ENCODE measurements at places on chromosomes 2 and 18.

GRCh38 chr18:78607784-78608183 is 371.8 kb upstream of the SALL3 start:
- no peak for DNase-seq

GRCh38 chr18:77635451-77635850 is 385.8 kb downstream of the GALR1 start:
- DNase-seq, result no peak

DNA sequence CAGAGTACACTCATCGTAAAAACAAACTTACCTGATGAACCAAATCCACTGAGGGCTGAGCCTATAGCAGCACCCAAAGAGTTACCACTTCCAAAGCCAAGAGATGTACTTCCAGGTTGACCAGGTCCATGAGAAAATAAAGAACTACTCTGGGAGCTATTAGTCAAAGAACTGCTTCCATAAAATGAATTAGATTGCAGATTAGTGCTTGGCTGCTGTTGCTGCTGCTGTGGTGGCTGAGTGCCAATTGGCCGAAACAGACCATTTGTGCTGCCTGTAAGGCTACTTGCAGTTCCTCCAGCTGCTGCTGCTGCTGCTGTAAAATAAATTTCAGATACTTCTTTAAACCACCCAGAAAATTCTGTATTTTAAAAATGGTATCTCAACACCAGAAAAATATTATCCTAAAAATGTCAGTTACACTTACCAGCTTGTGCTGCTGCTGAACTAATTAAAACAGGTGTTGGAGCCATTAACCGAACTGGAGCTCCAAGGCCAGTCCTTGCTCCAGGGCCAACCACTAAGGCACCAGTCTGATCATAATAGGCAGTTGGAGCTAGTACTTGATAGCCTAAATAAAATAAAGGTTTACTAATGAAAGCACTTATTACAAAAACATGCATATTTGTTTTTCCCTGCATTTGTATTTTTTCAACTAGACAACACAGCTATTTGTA is 58.1 kb upstream of the SDC1 start:
- no peak for DNase-seq

DNA sequence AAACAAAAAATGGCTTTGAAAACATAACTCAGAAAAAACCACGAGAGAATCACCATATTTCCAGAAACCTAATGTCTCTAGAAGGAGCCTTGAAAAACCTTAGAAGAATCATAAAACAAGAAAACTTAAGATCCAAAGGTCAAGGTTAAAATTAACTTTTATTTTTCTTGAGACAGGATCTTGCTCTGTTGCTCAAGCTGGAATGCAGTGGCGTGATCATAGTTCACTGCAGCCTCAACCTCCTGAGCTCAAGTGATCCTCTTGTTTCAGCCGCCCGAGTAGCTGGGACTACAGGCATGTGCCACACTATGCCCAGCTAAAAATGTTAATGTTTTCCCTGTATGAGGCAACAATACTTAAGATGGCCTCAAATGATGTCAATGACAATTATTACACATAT is 254.2 kb upstream of the SESTD1 start:
- no peak for DNase-seq

GRCh38 chr2:67883316-67884087 is 179.3 kb downstream of the C1D start:
- no peak for DNase-seq

GRCh38 chr2:165214093-165214492 is 10.2 kb upstream of the SCN3A start:
- DNase-seq, result no peak

GRCh38 chr2:112634153-112634873 is 11.4 kb upstream of the SLC20A1 start:
- DNase-seq, result no peak

DNA sequence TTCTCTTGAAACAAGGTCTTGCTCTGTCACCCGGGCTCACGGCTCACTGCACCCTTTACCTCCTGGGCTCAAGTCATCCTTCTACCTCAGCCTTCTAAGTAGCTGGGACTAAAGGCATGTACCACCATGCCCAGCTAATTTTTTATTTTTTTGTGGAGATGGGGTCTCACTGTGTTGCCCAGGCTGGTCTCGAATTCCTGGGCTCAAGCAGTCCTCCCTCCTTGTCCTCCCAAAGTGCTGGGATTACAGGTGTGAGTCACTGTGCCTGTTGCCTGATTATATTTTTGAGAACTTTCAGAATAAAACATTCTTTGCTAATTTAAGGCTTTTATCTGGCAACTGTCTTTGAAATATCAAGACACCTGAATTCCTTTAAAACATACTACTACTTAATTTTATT is 47.9 kb downstream of the BIRC6 start:
- no peak for DNase-seq

GRCh38 chr18:34611904-34612303 is 98.2 kb upstream of the DTNA start:
- no peak for DNase-seq

DNA sequence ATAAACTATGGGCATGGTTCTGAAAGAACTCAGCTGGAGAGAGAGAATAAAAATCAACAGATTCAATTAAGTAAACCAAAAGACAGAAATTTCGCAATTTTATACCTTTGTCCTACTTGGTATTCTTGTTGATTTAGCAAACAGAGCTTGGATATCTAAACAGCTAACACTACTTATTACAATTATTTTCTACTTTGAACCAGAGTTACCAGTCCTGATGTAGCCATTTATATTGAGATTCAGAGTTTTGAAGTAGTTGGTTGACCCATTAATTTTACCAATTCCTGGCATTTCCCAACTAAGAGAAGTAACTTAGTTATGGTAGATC is 48.9 kb downstream of the ASXL2 start:
- no peak for DNase-seq

GRCh38 chr2:58484221-58484620 is 243.1 kb upstream of the FANCL start:
- DNase-seq, result no peak

GRCh38 chr2:141311430-141311829 is 819.4 kb downstream of the LRP1B start:
- no peak for DNase-seq

GRCh38 chr18:45519411-45520280 is 95.6 kb upstream of the SLC14A2 start:
- DNase-seq, result no peak

- DNase-seq, result no peak
Observed at GRCh38 chr2:230949966-230950873, 25.2 kb upstream of the GPR55 start.

- no peak for DNase-seq
Observed at GRCh38 chr2:28224648-28225472, 167.8 kb upstream of the FOSL2 start.

DNA sequence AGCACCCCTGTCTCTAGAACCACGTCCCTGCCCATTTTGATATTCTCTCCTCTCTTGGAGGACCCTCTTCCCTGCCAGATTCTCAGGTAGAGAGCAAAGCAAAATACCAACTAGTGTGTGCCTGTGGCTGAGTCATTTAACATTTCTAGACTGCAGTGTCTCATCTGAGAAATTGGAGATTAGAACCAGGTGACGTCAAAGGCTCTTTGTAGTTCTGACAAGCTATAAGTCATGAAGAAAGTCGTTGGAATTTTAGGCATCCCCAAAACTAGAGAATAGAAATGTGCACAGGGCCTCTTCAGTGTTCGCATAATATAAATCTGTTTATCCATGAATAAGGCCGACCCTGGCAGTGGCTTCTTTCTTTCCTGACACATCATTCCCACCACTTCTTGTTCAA is 74.4 kb upstream of the TANC1 start:
- no peak for DNase-seq

DNA sequence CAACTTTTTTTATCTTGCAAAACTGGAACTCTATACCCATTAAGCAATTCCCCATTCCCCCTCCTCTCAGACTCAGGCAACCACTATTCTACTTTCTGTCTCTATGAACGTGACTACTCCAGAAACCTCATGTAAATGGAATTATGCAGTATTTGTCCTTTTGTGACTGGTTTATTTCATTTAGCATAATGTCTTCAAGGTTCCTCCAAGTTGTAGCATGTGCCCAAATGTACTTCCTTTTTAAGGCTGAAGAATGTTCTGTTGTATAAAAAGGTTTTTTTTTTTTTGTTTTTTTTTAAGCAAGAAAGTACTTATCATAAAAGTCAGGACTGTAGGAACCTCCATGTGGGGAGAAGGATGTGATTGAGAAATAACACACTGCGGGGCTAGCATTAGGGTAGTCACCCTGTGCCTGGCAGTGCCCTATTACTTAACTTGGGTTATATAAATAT is 262.9 kb upstream of the FBXO11 start:
- DNase-seq, result no peak

- DNase-seq, result no peak
Observed at GRCh38 chr2:71528131-71528591, 74.8 kb downstream of the DYSF start.

DNA sequence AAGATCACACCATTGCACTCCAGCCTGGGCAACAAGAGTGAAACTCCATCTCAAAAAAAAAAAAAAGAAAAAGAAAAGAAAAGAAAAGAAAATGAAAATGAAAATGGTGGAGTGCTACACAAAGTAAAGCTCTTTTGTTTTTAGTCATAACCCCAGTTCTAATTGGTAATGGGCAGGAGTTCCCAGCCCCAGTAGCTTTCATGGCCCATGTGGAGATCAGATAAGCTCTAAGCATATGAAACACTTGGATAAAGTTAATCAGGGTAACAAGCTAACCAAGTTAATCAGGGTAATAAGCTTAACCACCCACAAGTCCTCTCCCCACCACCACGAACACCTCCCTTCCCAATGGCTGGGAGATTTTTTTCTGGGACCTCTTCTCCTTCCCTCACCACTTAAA is 240.8 kb downstream of the BCL11A start:
- no peak for DNase-seq

DNA sequence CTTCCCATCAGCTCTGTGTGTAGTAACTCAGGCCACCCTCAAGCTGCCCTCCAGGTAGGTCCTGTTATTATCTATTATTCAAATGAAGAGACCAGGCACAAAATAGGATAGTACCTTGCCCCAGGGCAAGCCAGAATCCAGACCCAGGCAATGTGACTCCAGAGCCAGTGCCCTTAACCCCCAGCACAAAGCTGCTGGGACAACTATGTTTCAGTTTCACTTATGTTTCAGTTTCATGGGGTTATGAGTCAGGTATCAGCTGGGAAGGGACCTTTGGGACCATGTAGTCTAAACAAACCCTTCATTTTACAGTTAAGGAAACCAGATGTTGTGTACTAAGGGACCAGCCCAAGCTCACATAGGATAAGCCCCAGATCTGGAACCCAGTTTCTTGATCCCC is 10.0 kb downstream of the HK2 start:
- DNase-seq, result no peak

- DNase-seq, result peak; percentile 15
Observed at GRCh38 chr2:32427672-32428610, 71.1 kb downstream of the BIRC6 start.

DNA sequence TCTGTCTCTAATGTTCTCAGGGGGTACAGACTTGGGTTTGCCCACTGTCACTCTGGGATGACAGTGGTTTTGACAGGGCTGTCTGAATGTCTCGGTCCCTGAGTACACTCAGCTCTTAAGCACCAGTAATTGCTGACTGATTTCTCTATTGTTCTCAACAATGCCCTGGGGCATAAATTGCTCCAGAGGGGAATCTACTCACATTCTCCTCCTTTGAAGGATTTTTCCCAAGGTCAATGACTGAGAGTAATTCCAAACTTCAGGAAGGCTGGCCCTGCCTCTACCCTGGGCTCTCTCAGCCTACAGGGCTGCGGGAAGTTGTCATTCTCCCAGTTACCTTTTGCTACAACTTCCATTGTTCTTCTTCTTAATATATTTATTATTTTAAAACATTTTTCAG is 36.5 kb downstream of the MC2R start:
- no peak for DNase-seq

DNA sequence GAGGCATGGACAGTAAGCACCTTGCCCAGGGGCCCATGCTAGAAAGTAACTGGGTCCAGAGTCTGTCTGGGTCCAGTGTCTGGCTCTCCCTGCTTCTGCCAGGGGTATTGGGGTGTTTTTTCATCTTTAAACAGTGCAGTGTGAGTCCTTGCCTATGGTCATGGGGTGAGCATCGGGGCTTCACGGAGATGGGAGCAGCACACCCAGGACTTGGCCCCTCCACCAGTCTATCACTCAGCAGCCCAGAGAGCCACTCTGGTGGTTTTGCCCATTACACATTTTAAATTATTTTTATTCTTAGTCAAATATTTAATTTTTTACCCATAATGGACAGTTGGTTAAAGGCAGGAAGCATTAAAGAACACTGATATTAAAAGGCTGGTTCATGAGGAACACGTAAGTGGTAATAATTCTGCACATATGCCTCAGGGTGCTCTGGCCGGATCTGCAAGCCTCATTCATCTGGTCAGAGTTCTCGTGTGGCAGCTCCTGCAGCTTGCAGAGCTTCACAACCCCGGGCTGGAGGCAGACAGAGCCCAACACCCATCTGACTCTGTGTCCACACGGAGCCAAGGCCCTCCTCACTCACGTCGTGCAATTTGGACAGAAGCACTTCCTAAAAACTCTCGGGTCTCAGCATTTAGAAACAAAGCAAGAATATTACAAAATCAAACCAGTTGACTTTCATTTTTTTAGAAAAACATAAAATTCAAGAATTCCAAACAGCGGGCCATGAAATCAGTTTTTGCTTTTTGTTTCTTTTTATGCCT is 204.1 kb downstream of the CTIF start:
- DNase-seq, result no peak

DNA sequence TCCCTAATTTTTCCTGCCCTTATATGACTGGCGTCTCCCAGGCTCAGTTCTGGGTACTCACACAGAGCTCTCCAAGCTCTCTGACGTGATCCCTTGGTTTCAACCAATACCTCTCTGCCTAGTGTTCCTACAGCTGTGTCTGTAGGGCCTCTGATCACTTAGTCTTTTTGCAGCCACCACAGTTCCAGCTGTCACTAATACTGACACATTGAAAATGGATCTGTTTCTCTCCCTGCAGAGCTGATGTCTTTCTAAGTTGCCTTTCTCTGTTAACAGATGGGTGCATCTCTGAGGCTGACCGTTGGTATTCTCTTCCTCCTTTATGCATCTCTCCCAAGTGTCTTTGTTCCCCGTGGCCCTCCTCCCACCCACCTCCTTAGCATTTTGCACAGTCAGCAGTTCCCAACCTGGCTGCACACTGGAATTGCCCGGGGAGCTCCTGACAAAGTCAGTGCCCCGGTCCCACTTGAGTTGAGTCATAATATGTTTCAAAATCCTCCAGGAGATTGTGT is 62.5 kb downstream of the CERS6 start:
- no peak for DNase-seq

DNA sequence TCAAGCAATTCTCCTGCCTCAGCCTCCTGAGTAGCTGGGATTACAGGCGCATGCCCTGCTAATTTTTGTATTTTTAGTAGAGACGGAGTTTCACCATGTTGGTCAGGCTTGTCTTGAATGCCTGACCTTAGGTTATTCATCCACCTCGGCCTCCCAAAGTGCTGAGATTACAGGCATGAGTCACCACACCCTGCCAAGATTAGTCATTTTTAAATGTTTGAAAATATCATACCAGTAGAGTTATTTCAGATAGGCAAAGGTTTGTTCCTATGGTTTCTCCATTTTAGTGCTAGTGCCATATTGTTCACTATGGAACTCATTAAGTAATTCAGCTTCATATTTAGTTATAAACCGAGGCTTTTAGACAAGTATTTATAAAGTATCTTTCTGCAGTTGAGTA is 52.3 kb downstream of the HIBCH start:
- no peak for DNase-seq
